ENCODE measurements at places on chromosomes 4 and X.

- DNase-seq = no peak
These were observed 107.3 kb downstream of the GATB start for GRCh38 chr4:151653548-151653918.

DNA sequence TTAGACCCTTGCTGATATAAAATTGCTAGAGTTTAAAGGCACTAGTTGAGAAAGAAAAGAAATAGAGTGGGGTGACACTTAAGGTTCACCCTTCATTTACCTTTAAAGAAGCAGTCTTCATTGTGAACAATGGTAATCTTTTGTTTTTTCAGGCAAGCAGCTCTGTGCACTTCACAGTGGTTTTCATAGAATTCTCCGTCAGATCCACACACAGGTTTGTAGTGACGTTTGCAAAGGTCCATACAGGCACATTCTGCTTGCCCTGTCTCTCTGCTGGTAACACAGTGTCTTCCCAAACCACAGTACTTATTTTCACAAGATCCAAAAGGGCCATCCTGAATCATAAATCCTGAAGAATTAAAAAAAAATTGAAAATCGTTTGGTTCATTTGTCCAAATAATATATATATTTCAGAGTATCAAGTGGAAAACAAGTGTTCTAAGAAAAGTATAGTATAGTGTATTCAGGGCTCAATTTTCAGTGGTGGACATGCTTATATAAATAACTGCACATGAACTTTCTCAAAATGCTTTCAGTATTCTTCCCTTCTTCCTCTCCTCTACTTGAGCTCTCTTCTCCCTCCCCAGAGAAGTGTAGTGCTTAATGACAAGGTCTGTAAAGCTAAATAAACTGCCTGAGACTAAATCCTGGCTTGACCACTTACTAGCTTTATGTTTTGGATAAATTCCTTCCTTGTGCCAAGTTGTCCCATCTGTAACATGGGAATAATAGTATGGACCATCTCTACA, 243.3 kb downstream of the FSTL5 start:
- DNase-seq = no peak

- no peak for DNase-seq
These were observed 62.5 kb downstream of the PAQR3 start for GRCh38 chr4:78876568-78877320.

- peak; percentile 62 for DNase-seq
These were observed 732 bp upstream of the ADRA2C start for GRCh38 chr4:3765271-3766035.

DNA sequence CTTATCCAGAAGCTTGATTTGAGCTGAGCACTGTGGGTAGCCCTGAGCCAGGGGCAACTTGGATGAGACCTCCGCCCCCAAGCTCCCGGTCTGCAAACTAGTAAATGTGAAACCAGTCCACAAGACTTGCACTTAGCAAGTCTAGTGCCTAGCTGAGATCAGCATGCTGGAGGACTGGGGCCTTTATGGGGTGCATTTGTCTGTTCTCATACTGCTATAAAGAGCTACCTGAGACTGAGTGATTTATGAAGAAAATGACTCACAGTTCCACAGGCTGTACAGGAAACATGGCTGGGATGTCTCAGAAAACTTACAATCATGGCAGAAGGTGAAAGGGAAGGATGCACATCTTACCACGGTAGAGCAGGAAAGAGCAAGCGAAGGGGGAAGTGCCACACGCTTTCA, 42.1 kb upstream of the HOPX start:
- no peak for DNase-seq

- no peak for DNase-seq
These were observed 250.0 kb upstream of the NDST3 start for GRCh38 chr4:117784266-117784665.

GRCh38 chr4:3660086-3660927, 105.9 kb upstream of the ADRA2C start:
- peak; percentile 92 for DNase-seq

- DNase-seq = no peak
These were observed 938.3 kb upstream of the IGFBP7 start for GRCh38 chr4:58048491-58048890.

- no peak for DNase-seq
These were observed 23.3 kb downstream of the MAML3 start for GRCh38 chr4:140130677-140131076.

DNA sequence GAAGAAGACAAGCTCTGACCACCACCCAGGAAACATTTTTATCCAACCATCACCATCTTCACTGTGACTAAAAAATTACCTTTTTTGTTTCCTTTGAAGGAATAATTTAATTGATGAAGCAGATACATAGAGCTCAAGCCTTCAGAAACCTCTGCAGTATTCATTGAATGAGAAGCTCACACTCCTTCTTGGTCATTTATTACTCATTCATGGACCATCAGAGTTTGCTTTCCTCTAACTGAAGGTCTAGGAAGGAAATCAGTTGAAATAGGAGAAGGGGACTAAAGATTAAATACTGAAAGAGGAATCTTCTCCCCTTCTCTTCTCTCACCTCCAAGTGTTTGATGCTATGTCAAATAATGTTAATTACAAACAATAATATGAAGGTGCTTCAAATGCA, 290.6 kb upstream of the KLF3 start:
- no peak for DNase-seq

DNA sequence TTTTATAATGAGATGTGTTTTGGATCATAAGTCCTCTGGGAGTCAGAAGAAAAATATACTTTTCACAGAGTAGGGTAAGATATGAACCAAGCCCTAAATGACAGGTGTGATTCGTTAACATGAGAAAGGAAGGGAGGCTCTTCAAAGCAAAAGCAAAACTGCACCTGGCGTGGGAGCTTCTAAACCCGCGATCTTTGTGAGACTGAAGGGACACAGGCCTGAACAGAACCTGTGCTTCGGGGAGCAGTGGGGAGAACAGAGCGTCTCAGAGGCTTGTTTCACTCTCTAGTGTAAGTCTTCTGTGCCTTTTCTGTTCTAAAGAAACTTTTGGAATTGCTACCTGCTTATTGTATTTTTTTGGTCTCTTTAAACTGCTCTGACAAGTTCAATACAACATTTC, 30.2 kb upstream of the CYP4V2 start:
- DNase-seq = no peak

DNA sequence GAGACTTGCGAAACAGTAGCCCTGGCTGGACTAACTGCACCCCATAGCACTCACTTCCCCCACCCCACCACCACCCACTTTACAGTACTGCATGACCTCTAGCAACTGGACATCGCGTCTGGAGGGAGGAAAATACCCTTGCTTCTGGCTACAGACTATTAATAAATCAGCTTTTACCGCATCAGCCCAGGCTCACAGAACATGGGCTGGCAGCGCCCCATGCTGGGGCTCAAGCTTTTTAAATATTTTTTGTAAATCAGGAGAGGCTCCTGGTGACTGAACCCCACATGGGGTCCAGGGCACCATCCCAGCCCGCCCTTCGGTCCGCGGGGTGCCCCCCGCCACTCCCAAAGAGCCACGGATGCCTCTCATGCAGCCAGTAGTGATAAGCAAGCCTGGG, 2.7 kb downstream of the HS6ST2 start:
- DNase-seq = peak; percentile 43

DNA sequence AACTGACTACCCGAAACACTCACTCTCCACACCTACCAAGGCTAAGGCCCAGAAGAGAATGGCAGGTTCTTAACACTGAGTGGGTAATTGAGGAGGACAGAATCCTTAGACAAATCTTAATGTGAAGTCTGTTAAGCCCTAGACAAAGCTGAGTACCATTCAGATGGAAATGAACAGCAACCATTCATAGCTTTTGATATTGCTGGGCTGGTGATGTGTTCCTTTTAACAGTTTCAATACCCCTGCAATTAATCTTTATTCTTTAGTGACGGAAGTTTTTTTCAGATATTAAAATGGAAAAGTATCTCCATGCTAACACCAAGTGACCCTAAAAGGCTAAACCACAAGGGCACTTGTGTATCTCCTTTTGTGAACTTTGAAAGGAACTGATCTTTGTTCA, 334.9 kb downstream of the OPHN1 start:
- DNase-seq = no peak

GRCh38 chr4:138174981-138175794, 67.0 kb downstream of the SLC7A11 start:
- peak; percentile 21 for DNase-seq

- DNase-seq = no peak
These were observed 186.4 kb downstream of the DCLK2 start for GRCh38 chr4:150264595-150265161.

DNA sequence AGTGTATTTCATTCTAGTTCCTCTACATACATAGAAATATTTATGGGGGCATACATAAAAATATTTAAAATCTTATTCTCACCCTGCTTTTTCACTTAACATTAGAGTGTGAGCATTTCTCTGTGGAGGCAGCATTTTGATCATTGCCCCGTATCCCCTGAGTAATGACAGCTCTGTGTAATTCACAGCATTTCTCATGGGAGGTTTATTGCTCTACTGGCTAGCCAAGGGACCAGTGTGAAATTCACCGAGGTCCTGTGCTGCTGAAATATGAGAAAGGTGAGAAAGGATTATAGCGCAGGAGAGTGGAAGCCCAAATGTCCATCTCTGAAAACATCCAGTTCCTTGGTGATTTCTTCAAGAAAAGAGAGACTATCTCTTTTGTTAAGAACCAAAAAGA, 22.9 kb downstream of the PDGFC start:
- no peak for DNase-seq

- DNase-seq = no peak
These were observed 538.6 kb downstream of the ANKRD50 start for GRCh38 chr4:124173912-124174311.

- DNase-seq = no peak
These were observed 336.2 kb upstream of the FAT1 start for GRCh38 chr4:187059895-187060294.

GRCh38 chr4:173360587-173361221, 10.1 kb upstream of the SAP30 start:
- DNase-seq = no peak

GRCh38 chrX:133661962-133662839, 246.9 kb upstream of the GPC4 start:
- DNase-seq = no peak

- peak; percentile 24 for DNase-seq
These were observed 38.8 kb upstream of the TRPC5OS start for GRCh38 chrX:111837197-111837596.

DNA sequence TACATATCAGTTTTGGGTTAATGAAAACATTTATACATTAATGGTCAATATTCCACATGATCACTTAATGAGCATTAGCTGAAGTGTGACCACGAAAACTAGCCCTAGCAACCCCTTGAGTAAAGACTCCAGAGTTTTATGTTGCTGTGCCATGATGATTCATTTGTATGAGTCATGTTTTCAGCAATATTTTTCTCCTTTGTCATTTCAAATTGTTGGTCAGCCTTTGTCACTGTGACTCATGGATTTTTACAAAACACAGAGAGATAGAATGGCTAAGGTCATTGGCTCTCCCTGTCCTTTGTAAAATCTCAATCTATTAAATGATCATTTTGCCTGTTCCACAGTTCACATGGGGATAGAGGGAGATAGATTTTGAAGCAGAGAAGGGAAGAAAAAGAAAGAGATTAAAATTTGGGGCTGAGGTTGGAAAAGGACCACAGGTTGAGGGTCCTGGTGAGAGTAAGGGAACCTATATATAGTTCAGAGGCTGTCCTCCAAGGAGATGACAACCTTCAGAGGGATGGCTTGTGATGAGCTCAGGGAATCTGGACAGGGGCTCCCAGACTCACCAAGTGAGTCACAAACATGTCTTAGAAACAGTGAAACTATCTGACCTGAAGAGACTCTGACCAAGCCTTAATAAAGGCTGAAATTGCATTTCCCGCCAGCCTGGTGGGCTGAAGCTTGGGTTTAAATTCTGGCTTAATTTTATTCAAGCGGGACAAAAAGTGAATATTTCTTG, 25.6 kb downstream of the NR0B1 start:
- DNase-seq = no peak

DNA sequence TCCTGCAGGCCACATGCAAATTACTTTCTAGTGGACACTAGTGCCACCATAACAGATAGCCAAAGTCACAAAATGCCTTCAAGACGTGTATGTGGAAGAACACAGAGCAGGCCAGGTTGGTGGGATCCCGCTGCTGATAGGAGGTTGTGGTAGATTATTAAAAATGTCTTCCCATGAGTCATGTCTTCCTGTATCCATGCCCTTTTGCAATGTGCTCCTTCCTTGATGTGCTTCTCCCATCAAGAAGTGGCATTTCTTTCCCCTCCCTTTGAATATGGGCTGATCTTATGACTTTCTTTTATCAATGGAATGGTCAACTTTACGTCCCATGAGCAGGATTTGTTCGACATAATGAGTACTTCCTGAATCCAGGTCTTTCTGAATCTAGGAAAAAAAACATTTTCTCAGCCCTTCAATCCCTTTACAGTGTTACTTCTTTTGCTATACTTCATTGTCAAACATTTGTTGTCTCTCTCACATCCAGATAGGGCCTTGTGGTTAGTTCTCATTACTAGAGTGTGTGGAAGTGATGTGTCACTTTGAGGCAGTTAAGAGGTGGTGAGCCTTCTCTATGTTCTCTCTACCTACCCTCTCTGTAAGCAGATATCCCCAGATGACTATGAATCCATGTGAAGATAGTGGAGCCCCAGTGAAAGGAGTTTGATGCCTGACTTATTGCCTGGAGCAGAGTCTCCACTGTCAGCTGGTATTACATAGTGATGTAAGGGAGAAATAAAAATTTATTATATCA, 519.2 kb upstream of the DIPK2B start:
- no peak for DNase-seq

GRCh38 chr4:184313702-184314659, 96.3 kb upstream of the ENPP6 start:
- DNase-seq = no peak

DNA sequence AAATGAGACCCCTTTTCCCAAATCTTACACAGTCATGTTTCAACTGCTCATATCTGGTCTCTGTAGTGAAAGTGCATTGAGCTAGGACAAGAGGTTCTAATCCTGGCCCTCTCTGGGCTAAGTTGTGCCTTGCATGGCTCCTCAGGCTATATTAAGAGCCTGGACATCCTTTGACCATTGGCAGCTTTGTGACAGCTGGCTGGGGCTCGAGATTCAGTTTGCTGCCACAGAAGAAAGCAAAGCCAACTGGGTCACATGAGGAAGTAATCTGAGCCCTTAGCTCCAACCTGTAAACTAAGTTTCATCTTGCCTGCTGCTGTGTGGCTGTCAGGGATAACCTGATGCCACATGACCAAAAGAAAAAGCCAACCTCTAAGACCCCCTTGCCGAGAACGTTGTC, 51.8 kb upstream of the JADE1 start:
- peak; percentile 26 for DNase-seq

- no peak for DNase-seq
These were observed 257.4 kb downstream of the CFAP299 start for GRCh38 chr4:80592950-80593349.

DNA sequence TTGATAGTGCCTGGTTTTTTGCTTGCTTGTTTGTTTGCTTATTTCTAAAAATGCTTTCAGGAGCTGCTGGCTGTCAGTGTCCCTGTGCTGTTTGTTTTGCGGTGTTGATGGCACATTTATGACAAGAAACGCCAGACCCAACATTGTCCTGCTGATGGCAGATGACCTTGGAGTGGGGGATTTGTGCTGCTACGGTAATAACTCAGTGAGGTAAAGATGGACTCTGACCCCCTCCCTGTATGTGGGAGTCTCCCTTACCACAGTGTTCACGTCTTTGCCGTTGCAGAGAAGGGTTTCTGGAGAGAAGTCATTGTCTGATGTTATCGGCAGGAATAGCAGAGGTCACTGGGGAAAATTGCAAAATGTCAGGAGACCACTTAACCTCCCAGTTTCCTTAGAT, at the start of gene ARSH:
ARSH (plus strand) TSS at position 52 of the 400 bp plus-strand sequence; CDS start at position 119, 67 bp downstream.
- DNase-seq = no peak

- no peak for DNase-seq
These were observed 514.5 kb upstream of the SLIT2 start for GRCh38 chr4:19736968-19737756.
